Mesenteric fat pad (tissue), 1 donor: ENCODE measurements at places on chromosomes 6 and 20. TPM values are rescaled to one million over a fixed set of nuclear protein-coding genes. Genes with fewer than 3 reads are reported as not detected.
A peak's percentile ranks its signal among the peaks of the same experiment; 100 is the strongest.

Gene RIPPLY2
- total RNA-seq, result not detected

Gene SLC52A3
- 2.2 TPM for total RNA-seq

Gene PDE7B
- 5.4 TPM for total RNA-seq

Gene ZNF165
- 0.19 TPM for total RNA-seq

Gene HDGFL1
- not detected for total RNA-seq

Gene CRISP3
- not detected for total RNA-seq

Gene PSMB1
- 142 TPM for total RNA-seq

GRCh38 chr20:2301164-2301622, 5.4 kb downstream of the TGM3 start:
- no peak for DNase-seq

GRCh38 chr20:3563548-3564177, 92.8 kb downstream of the ATRN start:
- no peak for DNase-seq

- DNase-seq, result no peak
Observed at GRCh38 chr20:58417438-58417837, 28.4 kb downstream of the VAPB start.

GRCh38 chr6:139871803-139872510, 497.5 kb upstream of the CITED2 start:
- DNase-seq, result no peak

DNA sequence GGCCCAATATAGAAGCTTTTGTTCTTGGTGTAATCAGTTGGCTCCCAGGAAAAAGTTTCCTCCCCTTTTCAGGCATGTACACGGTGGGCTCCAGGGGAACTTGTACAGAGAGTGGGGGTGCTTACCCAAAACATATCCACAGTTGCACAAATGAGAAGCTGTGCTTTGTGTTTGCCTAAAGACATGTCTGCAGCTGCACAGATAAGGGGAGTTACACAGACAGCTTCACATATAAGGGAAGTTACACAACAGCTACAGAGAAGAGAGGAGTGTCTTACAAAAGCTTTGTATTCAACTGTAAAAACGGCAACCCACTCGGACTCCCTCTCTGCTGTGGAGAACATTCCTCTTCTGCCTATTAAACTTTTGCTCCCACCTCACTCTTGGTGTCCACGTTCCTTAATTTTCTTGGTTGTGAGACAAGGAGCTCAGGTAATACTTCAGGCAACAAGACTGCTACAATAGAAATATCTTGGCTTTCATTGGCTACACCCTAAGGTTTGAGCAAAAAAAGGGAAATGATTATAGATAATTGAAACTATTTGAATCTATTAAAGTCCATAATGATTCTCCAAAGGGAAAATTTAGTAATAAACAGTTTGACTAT, 7.4 kb upstream of the PNRC1 start:
- no peak for DNase-seq

DNA sequence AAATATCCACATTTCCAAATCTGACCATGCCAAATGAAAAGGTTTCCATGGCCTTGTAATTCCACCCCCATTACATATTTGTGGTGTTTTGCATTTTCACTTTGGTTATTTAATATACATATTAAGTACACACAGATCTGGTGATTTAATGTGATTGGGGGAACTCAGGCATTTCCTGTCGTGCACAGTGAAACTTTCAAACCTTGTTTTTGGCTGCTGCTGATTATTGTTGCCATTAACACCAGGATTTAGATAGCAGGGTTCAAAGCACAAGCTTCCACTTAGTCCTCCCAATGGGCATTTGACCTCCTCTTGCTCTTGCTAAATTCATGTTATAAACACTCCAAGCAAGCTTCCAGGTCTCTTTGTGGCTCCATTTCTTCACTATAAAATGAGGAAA, 166.5 kb downstream of the SOBP start:
- no peak for DNase-seq

DNA sequence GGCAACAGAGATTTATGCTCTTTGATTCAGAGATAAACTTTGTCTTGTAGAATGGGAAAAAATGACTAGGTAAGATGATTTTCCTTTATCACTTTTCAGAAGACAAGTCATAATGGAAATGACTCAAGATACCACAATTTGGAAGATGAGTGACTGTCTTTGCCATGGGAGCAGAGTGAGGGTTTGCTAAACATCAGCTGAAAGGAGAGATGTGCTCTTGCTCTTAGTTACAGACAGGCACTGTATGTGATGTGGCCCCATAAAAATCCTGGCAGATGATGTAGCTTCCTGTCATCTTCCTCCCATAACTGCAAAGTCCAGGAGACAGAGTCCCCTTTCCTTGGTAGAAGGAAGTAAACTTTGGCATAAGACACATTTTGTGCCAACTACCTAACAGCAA, 47.6 kb downstream of the BACH2 start:
- no peak for DNase-seq

DNA sequence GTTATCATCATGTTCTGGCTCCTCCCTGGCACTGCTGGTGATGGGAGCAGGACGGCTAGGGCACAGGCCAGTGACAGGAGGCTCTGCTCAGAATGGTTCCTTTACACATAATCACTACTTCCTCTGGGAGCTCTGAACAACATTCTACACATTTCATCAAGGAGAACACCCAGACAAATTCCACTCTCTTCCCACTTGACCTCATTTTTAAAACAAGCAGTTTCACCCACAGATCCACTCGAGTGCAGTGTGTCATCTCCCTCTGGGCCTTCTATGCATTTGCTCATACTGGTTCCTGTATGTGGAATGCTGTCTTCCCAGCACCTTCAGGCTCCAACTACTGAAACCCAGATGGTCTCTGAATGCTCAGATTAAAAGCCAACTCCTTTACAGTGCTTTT, 84.8 kb downstream of the ELOVL5 start:
- no peak for DNase-seq

DNA sequence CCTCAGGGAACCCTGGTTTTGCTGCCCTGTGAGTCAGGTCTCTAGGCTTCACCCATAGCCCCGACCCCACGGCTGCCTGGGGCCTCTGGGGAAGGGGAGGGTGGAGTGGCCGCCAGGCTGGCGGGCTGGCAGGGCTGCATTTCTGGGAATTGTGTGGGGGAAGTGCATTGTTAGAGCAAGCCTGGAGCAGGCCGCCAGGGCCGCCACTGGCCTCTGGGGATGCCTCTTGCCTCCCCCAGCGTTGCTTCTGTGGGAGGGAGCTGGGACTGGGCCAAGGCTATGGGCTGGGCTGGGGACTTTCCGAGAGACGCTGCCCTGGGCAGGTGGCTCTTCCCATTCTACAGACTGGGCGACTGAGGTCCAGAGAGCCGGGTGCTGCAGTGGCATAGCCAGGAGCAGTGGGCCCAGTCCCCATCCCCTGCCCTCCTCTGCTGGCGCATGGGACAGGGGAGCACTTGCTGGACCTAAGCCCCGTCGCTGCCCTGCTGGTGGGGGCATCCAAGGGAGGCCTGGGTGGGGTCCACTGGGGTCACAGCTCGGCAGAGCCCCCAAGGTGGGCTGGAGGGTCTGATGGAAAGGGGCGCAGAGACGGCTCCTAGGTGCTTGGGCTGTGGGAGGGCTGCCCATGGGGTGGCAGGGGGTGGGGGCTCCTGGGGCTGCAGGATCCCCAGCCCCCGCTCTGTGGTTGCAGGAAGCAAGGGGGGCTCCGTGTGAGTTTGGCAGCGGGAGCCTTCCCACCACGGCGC, 6.6 kb upstream of the SOX18 start:
- no peak for DNase-seq

GRCh38 chr6:169627736-169628607, 73.9 kb downstream of the WDR27 start:
- DNase-seq, result no peak

GRCh38 chr6:46734867-46735719, at the start of gene PLA2G7:
PLA2G7 (minus strand) TSS chr6:46735375; CDS start chr6:46722891, 12,484 bp downstream.
- DNase-seq, result peak; percentile 89

DNA sequence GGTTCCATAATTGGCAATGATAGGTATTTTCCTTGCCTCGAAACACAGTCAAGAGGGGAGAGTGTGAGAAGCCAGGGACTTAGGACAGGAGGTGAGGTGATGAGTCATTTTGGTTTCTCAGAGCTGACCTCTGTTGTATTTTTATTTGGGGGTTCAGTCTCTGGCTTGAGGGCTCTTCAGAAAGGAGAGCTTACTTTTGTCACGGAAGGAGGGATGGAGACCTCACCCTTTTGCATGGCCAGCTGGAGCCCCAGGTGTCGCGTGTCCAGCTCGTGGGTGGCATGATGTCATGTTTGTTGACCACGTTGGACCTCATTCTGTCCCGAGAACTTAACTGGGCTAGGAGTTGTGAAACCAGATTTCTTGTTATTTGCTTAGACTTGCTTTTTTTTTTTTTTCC, 293.9 kb downstream of the QKI start:
- no peak for DNase-seq

GRCh38 chr6:166957087-166957804, 896 bp upstream of the RNASET2 start:
- DNase-seq, result peak; percentile 91

- no peak for DNase-seq
Observed at GRCh38 chr6:157159348-157159747, 164.0 kb downstream of the TMEM242 start.

DNA sequence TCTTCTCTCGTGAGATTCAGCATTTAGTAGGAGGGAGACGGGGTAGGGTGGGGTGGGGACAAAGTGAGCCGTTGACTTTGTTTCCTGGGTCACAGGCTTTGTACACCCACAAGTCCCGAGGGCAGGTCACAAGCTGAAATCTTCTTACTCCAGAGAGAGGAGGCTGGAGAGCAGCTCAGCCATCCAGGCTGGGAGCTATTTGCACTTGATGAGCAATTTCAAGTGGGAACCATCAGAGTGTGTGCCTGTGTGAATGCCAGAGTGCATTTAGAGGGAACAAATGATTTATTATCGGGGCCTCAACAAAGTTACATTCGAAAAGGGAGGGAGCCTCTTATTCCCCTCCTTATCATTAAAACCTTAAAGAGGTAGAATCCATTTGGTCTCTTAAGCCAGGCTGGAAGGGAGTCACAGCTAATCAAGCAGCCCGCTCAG, 155.7 kb upstream of the JARID2 start:
- no peak for DNase-seq

DNA sequence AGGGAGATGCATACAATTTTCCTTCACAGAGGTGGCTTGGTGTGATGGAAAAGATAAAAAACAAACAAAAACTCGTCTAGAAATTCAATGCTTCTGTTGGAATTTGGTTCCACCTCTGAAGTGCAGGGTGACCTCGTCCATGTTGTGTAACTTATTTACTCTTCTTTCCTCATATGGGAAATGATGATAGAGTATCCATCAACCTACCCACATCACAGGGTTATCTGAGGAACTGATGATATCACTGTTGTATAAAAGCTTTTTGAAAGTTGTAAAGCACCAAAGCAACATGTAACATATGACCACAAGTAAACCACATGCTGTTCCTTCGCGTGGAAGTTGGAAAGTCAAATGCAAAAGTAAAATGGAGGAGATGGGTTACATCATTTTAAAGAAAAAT, 212.0 kb upstream of the SGK1 start:
- DNase-seq, result no peak
